ENCODE measurements at places on chromosomes 5 and 9.

GRCh38 chr5:147036691-147037245, 158.2 kb upstream of the PPP2R2B start:
- no peak for DNase-seq

DNA sequence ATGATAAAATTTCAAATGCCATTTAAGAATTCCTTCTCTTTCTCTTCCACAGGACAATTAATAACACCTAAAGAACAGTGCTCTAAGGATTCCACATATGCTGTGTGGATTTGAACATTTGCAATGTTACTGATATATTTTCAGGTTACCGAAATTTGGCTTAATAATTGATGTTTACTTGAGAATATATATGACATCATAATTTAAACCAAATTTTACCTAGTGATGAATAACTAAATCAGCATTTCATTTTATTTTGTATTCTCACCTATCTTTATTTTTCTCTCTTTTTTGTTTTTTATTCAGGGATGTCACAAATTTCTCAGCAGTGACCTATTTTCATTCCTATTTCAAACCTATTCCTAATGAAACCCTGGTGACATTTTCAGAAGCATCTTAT, 429.6 kb downstream of the SLCO4C1 start:
- no peak for DNase-seq

GRCh38 chr5:151695464-151695863, 8.7 kb upstream of the SPARC start:
- no peak for DNase-seq

DNA sequence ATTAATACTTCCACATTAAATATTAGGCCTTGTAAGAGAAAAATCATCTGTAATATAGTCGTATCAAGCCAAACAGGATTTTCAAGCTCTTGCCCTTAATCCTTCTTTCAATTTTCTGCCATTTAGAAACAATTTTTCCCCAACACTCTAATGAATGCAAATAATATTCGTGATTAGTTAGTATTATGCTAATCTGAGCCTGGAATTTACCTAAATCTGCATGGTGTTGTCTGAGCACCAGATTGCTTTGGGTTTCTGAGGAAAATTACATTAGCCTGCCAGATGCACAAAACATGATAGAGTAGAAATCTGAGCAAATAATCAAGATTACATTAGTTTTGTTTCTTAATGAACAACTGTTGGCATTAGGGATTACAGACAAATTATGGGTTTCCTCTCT, 176.6 kb downstream of the ZDHHC21 start:
- DNase-seq, result no peak

DNA sequence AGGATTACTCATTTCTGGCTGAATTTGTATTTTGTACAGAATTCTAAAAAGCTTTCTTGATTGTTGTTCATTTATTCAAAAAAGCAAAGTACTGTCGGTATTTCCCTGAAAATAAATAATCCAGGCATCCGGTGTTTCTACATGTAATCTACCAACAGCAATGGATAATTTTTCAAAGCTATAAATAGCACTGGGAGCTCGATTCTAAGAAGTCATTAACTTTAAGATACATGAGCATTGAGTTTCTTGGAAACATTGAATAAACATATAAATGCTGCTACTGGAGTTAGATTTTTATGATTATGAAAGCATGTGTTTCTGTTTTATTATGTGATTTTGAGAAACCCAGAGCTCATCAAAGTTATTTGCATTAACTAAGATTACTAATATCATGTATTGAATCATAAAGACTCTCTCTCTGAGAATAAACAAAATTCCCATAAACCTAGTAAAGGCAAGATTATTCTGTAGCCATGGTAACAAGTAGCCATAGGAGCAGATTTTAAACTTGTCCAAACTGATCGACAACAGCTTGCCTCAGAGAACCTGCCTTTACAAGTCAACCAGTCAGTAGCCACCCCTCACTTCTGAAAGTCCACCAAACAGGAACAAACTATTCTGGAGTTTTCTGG, 197.0 kb downstream of the DRD1 start:
- no peak for DNase-seq

DNA sequence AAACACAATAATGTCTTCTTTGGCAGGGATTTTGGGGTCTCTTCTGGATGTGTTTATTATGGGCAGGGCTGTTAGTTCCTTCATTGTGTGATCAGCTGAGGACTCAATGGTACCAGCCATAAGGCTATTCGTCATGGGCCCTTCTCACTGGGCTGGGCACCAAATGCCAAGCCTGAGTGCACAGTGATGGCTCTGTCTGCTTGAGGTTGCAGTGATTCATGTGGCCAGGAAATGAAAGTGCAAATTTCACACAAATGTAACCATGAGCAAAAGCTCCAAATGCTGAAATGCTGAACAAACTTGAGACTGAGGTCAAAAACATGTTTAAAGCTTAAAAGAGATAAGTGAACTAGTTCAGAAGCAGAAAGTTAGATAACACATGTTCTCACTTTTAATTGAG, 191.0 kb downstream of the TARS1 start:
- DNase-seq, result no peak

GRCh38 chr9:26292943-26293342, 599.7 kb downstream of the CAAP1 start:
- no peak for DNase-seq

- DNase-seq, result no peak
Measured at GRCh38 chr9:73565833-73566465, 414.3 kb downstream of the ANXA1 start.

DNA sequence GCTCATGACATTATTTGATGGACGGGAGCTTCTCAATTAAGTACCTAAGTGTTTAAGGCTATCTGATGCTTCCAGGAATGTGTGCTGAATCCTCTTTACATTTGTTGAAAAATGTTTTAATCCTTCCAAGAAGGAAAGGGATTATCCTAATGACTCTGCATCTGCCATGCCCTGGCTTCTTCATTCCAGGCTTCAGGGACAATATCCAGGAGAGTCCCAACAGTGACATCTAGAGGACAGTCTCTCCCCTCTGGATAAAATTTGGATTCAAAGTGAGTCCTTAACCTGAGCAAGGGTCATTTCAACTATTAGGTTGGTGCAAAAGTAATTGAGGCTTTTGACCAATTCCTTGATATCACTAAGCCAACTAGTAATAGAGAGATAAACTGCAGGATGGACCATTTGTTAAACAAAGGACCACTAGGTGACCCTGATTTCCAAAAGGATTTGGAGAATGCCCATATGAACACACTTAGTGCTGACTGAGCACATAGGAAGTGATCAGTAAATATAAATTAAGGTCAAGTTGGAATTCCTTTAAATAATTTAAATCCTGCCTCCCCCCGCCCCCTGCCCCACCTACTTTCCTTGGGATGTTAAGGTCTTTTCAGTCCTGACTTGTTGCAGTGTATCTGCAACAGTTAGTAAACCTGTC, 19.1 kb downstream of the TNFSF8 start:
- DNase-seq, result no peak

GRCh38 chr9:76868897-76869296, 37.0 kb downstream of the PRUNE2 start:
- DNase-seq, result no peak

- DNase-seq, result no peak
Measured at GRCh38 chr9:73155968-73156864, 4.6 kb downstream of the ANXA1 start.

GRCh38 chr9:79208791-79209396, 362.9 kb upstream of the TLE4 start:
- no peak for DNase-seq

DNA sequence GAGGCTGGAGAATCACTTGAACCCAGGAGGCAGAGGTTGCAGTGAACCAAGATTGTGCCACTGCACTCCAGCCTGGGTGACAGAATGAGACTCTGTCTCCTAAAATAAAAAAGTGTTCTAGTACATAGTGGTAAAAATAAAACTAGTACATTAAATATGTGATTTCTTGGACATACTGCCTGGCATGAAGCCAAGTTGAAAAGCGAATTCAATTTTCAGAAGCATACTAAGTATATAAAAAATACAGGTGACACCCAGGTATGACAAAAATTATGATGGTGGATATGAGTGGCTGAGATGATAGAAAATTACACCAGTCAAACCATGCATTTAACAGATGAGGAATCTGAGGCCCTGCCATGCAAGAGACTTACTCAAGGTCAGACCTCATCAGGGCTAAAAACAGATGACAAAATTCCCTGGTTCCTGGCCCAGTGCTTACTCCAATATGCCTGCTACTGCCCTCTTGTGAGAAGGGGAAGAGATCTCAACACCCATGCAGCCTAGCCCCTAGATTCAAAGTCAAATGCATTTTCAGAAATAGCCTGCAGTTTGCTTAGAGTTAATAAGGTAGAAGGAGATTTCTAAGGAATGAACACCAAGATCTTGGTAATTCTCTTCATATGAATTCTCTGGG, 46.6 kb upstream of the GNPDA1 start:
- DNase-seq, result no peak

- DNase-seq, result no peak
Measured at GRCh38 chr5:9337928-9338595, 207.8 kb downstream of the SEMA5A start.

- DNase-seq, result no peak
Measured at GRCh38 chr5:172303572-172304335, 20.2 kb upstream of the UBTD2 start.

- DNase-seq, result no peak
Measured at GRCh38 chr5:175836737-175837136, 34.6 kb upstream of the CPLX2 start.

DNA sequence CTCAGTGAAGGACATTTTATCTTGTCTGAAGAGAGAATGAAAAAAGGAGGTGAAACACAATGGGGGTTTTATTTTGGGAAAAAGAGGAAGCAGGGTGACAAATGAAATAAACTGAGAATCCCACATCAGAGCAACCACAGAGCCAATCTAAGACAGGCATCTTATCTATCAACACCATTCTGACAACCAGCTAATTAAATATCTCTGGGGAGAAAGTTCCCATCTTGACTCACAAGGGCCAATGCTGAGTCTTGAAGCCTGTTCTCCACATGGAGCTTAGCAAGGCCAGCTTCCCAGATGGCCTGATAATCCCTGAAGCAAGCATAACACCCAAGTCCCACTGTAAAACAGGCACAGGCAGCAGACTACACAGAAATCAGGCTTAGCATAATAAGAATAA, 30.4 kb downstream of the DPYSL3 start:
- DNase-seq, result no peak

DNA sequence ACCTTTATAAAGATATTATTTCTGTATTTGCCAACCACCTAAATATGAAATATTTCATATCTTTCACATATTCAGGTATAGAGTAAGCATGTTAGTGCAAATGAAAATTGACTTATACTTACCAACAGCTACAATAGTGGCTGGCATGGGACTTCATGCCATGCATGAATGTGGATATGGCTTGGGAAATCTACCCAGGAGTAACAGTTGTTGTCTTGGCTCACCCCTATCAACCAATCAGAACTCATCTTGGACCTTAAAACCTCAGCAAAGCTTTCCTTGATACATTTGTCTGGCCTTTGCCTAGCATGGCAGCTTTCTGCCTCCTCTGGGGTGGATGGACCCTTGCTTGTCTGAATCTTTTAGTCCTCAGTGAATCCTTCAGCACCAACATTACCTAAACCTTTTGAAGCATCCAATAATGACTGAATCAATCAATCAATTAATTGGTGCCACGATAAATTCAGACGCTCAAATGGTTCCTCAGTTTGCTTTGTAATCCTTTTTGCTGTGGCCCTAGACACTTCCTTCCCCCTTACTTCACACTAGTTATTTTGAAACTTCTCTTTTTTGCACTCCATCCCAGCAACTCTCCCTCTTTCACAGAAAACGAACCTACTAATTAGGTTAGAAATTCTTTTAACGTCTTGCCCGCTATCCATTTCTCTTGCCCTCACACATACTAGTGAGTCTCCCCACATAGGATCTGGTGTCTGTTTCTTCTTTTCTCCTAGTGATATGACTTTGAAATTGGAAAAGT, 132.3 kb upstream of the ZNF608 start:
- no peak for DNase-seq

- no peak for DNase-seq
Measured at GRCh38 chr9:87290241-87291052, 207.2 kb upstream of the DAPK1 start.

- DNase-seq, result no peak
Measured at GRCh38 chr9:33480976-33481375, 7.3 kb upstream of the NOL6 start.

GRCh38 chr5:87394411-87395165, 18.1 kb downstream of the CCNH start:
- DNase-seq, result no peak

DNA sequence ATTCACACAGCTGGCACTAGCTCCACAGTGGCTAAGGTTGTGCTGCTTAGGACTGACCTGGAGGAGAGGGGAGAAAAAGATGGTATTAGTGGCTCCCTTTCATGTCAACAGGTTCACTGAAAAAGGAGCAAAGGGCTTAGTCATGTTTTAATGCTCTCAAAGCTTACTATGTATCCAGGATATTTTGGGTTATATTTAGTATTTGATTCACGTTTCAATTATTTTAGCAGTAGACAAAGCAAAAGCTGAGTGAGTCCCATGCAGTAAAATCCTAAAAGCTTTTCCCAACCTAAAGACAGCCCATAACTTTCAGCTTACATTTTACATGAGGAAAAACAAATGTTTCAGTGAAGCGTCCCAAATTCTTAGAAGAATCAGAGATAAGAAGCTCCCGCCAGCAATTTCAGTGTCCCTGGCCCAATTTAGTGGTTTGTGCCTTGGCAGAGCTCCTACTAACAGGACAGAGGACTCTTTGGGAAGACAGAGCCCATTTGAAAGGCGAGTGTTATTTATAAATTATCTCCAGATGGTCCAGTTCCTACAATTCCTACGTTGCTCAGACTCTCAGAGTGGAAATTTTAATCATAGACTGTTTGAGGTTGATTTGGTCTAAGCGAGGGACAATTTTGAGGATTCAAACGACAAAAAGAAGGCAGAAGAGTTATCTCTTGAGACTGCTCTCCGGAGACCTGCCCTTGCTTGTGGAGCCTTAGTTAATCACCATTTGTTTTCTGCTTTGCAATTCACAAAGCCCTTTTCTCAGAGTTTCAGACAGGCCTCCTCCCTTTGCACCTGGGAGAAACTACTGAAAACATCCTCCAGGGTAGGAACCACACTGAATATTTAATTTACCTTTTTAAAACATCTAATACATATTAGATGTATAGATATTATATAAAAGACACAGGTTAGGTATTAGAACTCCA, 225.0 kb upstream of the ANKRD55 start:
- DNase-seq, result no peak

GRCh38 chr9:109894921-109895758, 115.1 kb downstream of the PALM2AKAP2 start:
- DNase-seq, result no peak

DNA sequence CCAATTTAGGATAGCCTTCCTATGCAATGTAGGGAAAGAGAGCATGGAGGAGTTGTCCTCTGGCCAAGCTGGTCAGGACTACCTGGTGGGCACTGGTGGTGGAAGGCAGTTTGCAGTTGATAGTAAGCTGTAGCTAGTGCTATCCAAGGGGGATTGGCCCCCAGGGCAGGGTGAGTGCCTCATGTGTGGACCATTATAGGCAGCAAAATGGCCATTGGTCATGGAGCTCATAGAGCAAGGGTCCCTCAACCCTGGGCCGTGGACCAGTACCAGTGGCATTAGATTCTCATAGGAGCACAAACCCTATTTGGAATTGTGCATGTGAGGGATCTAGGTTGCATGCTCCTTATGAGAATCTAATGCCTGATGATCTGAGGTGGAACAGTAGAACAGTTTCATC, 139.3 kb downstream of the ZSWIM6 start:
- DNase-seq, result no peak

GRCh38 chr9:123400926-123401503, 45.0 kb downstream of the CRB2 start:
- no peak for DNase-seq
